Kidney epithelial cell (primary cell): ENCODE measurements at places on chromosomes 11 and 22.

GRCh38 chr11:9748361-9748970 lies 84.6 kb downstream of the SWAP70 start:
- peak; percentile 58 for DNase-seq

DNA sequence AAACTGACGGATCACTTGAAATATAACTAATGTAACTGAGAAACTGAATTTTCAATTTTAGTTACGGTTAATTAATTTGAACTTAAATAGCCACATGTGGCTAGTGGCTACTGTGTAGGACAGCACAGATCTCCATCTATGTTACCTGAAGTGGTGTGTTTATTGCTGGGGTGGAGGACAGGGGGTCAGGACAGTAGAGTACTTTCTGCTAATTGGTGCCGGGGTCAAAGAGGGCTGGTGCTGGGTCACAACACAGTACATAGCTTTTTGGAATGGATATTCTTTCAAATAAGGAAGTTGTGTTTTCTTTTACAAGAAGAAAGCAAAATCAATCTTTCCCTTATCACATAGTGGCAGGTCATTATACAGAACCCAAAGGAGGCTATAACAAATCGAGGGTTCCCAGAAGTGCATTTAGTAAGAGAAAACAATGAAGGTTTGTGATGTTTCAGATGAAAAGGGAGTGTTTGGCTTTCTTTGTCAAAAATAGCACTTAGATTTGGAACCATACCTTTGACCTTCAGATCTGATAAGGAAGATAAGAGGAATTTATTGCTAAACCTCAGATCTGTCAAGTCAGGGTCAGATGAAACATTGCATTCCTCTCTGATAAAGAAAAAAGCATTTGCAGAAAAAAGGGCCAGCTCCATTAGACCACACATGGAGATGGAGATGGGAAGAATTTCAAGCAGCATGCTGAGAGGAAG lies 384.5 kb downstream of the AASDHPPT start:
- no peak for DNase-seq

- no peak for DNase-seq
Observed at GRCh38 chr11:110128161-110128560, 35.0 kb downstream of the ZC3H12C start.

DNA sequence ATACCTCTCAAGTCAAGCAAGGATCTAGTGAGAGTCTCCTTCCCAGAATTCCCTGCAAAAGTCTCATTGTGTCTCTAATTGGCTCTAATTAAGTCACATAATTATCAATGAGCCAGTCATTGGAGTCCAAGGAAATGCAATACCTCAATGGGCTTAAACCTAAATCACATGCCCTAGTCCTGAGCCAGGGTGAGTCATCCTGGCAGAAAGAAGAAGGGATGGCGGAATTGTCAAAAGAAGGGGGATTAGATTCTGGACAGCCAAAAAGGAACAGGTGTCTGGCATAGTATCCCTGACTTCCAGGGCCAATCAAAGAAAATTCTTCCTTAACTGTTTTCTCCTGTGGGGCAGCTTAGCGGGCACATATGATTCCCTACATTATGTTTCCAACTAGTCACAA lies 25.1 kb upstream of the LDLRAD3 start:
- no peak for DNase-seq

DNA sequence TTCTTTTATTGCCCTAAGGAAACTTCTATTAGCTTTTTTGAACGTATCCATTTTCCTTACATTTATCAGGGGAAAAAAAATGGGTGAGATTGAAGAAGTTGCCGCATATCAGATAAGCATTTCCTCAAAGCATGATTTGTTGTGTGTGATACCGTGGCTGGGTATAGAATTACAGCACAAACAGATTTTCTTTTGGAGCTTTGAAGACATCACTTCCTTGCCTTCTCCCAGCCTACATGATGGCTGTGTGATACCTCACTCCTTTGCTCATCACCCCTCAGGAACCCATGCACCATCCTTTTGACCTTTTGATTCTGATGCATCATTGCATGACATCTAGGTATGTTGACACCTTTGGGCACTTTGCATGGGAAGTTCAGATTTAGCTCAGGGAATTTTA lies 1155.3 kb downstream of the BRD1 start:
- no peak for DNase-seq

DNA sequence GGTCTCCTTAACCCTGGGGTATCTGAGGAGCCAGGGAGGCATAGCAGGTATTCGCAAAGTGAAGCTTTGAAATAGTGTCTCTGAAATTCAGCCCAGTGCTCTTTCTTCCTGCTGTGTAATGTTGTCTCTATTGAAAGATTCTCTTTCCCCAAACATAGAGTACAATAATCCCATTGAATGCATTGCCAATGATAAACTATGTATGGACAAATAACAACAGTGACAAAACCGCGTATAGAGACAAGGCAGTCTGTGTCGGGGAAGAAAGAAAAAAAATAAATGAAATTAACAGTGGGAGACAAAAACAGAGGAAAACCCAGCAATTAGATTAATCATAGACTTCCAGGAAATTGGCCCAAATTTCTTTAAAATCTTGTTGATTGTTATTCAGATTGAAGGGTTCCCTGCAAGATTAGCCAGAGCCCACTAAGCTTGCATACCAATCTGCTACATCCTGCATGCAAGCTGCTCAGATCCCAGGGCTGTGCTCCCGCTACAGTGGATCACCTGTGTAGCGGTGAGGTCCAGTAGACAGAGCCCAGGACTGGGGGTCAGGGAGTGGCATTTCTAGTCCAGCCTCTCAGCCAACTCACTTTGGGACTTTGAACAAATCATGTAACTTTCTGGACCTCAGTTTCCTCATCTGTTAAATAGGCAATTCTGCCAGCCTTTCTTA lies 492.8 kb downstream of the INSC start:
- DNase-seq: no peak

DNA sequence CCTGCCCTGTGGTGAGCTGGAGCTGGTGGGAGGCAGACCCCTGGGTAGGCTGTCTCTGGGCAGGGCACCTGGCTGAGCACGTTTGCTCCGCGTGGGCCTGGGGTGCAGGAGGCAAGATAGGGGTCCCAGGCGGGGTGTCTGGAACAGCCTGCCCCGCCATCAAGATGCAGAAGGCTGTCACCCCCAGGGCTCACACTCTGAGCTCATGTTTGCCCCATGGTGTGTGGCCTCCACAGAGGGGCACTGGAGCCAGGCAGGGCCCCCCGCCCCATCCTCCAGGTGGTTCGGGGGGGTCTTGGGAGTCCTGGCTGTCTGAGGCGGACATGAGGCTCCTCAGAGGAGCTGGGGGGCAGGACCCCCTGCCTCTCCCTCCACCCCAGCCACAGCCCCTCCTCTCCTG lies 28.9 kb upstream of the CARS1 start:
- no peak for DNase-seq

GRCh38 chr11:1442163-1442562 lies 44.4 kb downstream of the MOB2 start:
- no peak for DNase-seq

- DNase-seq: no peak
Observed at GRCh38 chr11:68810164-68810563, 31.6 kb downstream of the CPT1A start.

DNA sequence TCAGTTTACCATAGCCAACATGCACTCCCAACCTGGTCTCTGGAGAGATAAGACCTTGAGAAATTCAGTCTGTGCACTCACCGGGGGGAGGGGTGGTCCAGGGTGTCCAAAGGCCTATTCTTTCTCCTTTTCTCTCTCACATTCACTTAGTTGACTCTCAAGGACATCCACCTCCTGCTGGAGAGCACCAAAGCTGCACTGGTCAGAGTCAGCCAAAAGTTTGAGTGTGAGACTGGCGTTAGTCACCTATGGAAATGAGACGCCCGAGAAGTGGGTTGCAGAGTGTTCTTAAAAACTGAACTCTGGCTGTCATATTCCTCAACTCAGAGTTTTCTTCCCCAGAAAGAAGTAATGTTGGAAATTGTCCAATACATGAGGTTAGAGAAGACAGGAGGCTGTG lies 5.0 kb upstream of the UBQLNL start:
- no peak for DNase-seq

DNA sequence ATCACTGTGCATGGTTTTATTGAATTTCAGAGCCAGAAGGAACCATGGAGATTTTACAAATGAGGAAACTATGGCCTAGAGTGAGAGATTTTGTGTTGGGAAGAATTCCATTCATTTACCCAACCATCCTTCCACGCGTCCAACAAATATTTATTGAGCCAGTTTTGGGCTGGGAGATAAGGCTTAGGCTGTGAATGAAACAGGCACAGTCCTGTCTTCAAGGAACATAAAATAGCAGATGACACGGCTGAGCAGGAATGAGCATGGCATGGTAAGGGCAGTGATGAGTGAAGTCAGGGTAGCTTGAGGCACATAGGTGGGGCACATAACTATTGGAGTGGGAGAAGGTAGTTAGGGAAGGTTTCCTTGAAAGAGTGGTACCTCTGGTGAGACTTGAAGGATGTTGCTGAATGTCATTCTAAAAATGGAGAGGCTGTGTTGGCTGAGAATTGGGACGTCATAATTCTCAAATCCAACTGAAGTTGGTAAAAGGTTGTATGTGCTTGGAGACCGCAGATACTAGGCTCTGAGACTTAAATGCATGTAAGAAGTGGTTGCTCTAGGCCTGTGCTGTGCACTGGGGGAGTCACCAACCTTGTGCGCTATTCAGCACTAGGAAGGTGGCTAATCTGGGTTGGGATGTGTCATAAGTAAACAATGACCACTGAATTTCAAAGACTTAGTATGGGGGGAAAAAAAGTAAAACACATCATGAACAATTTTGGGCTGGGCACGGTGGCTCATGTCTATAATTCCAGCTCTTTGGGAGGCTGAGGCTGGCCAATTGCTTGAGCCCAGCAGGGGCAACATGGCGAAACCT lies 51.9 kb downstream of the TEAD1 start:
- DNase-seq: no peak

DNA sequence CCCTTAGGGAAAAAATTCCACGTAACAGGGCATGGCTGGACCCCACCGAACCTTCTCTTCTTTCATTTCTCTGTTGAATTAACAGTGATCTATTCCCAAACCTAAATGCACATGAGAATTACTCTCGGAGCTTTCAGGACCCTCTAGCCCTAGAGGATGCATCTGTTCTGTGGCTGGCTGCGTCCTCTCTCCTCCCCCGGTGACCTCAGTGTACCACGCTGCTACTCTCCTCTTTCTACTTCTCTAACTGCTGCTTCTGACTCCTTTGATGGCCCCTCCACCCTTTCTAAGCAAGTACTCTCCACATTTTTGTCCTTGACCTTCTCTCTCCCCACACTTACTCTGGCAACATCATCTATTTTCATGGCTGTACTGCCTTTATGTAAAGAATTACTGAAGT lies 12.1 kb upstream of the APOA1 start:
- no peak for DNase-seq

DNA sequence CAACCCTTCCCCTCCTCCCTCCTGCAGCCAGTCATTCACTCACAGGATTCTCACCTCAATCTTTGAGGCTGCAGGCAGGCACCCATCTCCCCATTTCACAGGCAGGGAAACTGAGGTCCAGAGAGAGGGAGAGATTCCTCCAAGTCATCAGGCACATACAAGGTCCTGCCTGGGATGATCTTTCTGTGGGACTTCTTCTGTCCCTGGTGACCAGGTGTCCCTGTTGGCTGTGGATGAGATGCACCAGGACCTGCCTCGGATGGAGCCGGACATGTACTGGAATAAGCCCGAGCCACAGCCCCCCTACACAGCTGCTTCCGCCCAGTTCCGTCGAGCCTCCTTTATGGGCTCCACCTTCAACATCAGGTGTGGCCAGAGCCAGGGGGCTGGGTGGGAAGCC lies 7.8 kb downstream of the FTH1 start:
- DNase-seq: no peak

DNA sequence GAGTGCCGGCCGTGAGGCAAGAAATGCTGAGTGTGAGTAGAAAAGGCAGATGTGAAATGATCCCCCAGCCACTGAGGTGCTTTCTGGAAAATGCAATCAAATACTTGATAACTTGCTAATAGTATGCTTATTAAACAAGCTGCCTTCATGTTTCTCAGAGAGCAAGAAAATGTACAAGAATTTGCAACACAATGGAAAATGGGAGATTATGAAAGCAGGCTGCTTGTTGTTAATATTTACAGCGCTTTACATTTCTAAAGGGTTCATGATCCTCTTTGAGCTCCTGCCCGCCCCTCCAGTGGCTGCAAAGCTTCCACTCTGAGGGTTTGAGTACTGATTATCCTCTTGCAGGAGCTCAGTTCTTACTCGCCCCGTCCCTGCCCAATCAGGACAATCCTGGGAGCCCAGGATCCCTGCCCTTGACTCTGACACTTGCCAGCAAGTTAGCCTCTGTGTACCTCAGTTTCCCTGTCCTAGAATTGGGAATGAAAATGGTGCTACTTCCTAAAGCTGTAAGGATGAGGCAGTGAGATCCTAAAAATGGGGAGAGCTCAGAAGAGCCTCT lies 645.1 kb downstream of the TBC1D22A start:
- DNase-seq: no peak

GRCh38 chr11:23473782-23474181 lies 613.5 kb upstream of the CCDC179 start:
- no peak for DNase-seq

DNA sequence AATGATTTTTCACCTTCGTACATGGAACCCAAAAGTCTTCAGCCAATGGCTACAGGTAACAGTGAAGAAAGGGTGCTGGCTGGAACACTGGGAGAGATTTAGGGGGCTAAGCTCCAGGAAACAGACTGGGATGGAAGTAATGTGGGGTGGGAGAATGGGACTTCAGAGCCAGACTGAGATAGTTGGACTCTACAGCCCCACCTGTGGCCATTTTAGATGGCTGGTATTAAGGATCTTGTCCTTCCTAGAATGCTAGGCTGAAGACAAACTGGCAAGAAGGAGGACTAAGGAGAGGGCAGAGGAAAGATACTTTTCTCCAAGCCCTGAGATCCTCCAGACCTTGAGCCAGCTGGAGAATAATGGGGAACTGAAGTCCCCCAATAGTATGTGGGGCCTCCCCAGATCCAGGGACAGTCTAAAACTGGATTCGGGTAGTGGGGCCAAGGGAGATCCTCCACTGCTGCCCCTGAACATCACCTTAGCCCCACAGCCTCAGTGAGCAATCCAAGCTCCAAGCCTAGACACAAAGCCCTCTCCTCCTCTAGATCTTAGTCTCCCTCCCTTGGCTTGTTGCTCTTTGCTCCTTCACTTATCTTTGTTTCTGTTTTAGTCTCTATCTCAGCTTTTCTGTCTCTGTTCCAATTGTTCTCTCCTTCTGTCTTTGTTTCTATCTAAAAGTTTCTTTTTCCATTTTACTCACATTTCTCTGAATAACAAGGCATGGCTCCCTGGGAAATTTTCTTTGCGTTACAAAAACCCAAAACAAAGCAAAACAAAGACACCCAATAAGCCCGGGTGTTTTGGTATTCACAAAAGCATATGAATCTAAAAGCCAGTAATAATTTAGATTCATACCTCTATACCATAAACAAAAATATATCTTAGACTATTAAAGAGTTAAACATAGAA lies 16.2 kb upstream of the RRAS2 start:
- DNase-seq: no peak
